ENCODE measurements at places on chromosomes 16 and 17.

- no peak for DNase-seq
Observed at GRCh38 chr16:10850478-10850850, 26.5 kb upstream of the CIITA start.

- peak; percentile 36 for DNase-seq
Observed at GRCh38 chr16:80804526-80805383, at the start of gene CDYL2. Gene CDYL2, minus strand, starts transcription at chr16:80804598. Its CDS starts 425 bp downstream, at chr16:80804173.

DNA sequence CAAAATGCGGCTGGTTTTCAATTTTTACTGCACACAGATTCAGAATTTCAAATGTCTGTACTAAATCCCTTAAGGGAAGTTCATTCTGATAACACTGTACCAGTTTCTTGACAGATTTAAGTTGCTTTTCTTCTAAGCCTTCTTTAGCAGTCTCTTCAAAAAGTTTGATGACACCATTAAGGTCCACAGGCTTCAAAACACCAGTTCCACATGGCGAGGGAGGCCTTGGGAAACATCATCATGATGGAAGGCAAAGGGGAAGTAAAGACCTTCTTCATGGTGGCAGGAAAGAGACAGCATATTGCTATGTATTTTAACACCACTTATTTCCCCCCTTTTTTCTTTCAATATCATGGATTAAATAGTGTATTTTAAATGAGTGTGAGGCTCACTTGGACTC is 24.5 kb downstream of the NLRC5 start:
- no peak for DNase-seq

DNA sequence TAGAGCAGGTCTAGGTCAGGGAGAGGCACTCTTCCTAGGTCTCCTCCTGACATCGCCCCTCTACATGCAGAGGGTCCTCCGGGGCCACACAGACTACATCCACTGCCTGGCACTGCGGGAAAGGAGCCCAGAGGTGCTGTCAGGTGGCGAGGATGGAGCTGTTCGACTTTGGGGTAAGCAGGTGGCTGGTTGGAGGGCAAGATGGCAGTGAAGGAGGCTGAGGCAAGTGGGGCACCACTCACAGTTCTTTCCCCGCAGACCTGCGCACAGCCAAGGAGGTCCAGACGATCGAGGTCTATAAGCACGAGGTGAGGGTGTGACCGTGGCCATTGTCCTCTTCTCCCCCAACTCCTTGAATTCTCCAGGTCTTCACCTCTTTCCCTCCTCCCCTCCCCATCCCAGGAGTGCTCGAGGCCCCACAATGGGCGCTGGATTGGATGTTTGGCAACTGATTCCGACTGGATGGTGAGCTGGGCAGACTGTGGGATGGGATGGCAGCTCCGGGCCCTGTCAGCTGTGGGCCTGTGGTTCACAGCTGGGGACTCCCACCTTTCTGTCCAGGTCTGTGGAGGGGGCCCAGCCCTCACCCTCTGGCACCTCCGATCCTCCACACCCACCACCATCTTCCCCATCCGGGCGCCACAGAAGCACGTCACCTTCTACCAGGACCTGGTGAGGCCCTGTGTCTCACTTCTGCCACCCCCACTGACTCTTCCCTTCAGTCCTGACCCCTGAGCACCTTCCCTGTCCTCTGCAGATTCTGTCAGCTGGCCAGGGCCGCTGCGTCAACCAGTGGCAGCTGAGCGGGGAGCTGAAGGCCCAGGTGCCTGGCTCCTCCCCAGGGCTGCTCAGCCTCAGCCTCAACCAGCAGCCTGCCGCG is 3.0 kb downstream of the THOC6 start:
- DNase-seq = no peak

DNA sequence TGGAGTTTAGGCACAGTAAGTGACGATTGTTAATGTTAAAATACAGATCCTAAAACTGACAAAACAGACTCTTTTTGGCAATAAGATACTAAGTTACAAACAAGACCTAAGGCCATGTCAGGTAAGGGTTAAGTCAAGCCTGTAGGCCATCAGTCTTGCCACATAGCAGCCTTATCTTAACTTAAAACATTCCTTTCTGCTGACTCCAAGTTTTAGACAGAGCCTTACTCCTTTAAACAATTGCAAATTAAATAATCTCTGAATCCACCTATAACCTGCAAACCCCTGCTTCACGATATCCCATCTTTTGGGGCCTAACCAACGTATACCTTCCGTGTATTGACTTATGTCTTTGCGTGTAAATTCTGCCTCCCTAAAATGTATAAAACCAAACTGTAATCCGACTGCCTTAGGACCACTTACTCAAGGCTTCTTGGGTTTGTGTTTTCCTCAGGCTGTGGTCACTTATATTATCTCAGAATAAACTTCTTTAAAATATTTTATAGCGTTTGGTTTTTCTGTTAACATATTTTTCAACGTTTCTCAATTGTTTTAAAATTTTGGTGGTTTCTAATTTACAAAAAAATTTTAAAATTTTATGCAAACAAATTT is 64.4 kb downstream of the EFCAB5 start:
- no peak for DNase-seq

GRCh38 chr16:49548325-49548970 is 174.8 kb downstream of the C16orf78 start:
- DNase-seq = no peak

GRCh38 chr17:20189302-20189701 is 180.1 kb downstream of the SPECC1 start:
- DNase-seq = no peak

DNA sequence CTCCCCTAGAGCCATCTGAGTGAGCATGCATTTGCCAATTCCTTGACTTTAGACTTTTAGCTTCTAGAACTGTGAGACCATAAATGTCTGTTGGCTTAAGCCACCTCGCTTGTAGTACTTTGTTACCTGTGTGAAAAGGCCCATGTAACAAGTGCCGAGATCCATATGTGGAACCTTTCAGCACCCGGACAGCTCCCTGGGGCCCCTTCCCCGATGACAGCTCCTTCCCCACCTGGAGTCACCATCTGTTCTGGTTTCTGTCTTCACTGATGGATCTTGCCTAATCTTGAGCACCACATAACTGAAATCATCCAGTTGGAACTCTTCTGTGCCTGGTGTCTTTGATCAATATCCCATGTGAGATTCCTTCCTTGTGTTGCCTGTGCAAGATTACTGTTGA is 78.9 kb upstream of the EEF2KMT start:
- DNase-seq = no peak

Measured in CD4-positive, alpha-beta T cell treated with Interferon gamma for 1 hour (primary cell).